ENCODE measurements at places on chromosomes 16 and 17. TPM values are rescaled to one million over a fixed set of nuclear protein-coding genes. Genes with fewer than 3 reads are reported as not detected.
A peak's percentile ranks its signal among the peaks of the same experiment; 100 is the strongest.

DNA sequence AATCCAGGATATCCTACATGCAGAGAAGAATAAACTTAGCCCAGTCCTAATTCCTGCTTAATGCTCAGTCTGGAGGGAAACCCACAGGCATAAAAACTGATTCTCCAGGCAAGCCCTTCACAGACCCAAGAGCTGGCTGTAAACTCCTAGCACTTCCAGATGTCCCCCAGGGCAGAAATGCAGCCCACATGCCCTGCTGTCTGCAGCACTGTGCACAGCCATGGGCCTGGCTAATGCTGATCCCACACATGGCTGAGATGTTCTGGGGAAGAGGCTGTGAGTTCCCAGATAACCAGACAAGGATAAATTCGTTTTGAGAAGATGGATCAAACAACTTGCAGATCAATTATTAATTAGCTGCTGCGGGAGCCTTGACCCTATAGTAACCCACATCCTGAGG, 148.4 kb downstream of the AATF start:
- DNase-seq: no peak

CCL14 gene
- 6.7 TPM for total RNA-seq

GRCh38 chr16:51276336-51276735, 125.3 kb upstream of the SALL1 start:
- DNase-seq: no peak

DNA sequence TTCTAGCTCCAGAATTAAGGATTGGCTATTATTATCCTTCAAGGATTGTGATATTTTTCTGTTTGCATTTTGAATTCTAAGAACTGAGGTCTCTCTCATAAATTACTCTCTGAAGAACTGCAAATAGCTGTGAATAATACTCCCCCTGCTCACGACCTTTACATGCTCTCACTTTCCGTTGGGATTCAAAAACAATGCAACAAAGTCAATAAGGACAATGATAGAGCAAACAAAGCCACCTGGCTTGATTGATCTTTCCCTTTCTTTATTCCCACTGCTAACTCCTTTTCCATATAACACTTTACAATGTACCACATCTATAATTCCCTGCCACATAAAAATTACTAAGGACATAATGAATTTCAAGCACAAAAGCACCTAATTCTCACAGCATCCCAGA, 523.0 kb upstream of the CA10 start:
- DNase-seq: no peak

DNA sequence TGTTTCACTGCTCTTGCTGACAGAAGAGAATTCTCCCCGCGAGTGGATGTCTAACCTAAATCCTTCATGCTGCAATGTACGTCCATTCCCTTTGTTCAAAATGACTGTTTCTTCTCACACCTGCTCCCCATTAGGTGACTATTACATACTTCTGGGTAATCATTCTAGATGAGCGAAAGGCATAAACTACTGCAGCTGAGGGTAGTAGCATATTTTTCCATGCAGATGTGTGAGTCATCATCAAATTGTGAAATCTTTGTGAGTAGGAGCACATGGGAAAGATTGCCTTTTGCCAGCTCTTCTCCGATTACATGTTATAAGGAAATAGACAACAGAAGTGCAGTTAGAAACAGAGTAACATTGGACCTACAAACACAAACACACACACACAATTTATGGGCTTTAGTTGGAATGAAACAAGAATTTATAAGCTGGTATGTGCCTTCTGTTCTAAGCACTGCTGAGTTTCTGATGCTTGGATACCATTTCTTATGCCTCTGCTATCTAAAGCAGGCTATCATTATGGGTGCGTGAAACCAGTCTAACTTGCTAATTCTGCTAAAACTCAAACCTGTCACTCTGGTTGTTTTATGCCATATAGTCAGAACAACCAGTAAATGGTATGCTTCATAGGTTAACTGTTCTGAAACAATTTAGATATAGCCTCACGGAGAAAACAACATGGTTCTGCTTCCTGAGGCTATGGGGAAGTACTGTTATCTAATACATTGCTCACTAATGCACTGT, 346.9 kb upstream of the PSMD7 start:
- no peak for DNase-seq

TSC2 gene
- total RNA-seq: 73.3 TPM

GRCh38 chr17:28982131-28982793, 23.6 kb downstream of the SEZ6 start:
- DNase-seq: no peak

TMEM238L gene
- not detected for total RNA-seq

DNA sequence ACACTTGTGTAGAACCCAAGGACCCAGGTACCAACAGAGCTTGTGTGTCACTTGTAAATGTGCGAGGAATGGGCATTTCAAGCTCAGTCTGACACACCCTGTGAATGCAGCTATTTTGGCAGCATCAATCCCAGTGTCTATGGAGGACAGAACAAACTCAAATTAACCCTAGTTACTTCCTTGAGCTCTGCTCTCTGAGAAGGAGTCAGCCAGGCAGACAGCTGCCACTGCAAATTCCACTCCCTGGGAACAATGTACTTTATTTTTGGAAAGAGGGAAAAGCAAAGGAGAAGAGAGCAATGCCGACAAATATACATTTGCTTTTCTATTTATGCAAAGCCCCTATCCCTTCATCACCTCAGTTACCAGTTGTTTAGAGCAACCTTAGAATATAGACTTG, 48.4 kb upstream of the NOG start:
- no peak for DNase-seq

GRCh38 chr17:68435876-68436842, 21.1 kb downstream of the WIPI1 start:
- peak; percentile 83 for DNase-seq

GRCh38 chr17:67353161-67353560, 13.2 kb downstream of the PSMD12 start:
- DNase-seq: no peak

DRC3 gene
- total RNA-seq: 1.9 TPM

GRCh38 chr17:75218131-75218530, 12.7 kb downstream of the NUP85 start:
- DNase-seq: no peak

RAB11FIP3 gene
- total RNA-seq: 52.2 TPM

CEMP1 gene
- not detected for total RNA-seq

CCL7 gene
- not detected for total RNA-seq

- no peak for DNase-seq
Observed at GRCh38 chr16:24900230-24900629, 54.5 kb downstream of the SLC5A11 start.

GRCh38 chr16:72991211-72991610, 56.7 kb downstream of the ZFHX3 start:
- no peak for DNase-seq

DNA sequence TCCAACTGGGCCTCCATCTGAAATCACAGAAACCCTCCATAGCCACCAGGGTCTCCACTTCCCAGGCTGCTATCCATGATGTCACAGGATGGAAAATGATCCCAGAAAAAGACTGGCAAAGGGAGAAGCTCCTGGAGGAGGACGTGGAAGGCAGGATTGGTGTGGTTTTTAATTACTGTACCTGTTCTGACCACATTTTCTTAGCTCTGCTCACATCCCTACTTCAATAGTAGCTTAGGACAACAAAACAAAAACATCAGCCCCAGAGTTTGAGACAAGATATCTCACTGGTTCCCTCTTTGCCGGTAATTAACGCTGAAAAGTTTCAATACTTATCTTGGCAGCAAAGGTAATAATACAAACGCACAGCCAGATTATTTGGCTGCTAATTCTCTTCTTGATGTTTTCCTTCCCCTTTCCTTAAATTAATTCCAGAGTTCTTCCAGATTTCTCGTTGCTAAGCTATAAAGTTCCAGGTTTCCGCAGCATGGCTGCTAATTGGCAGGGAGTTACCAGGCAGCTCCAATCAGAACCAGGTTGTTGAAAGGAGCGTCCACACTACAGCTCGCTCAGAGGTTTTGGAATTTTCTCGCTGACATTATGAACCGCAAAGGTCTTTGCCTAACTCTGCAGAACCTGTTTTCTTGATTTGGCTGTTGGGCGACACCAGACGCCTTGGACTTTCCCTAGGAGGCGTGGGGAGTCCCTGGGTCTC, 263.4 kb downstream of the MRTFB start:
- DNase-seq: no peak

GRCh38 chr17:33016920-33017319, 25.3 kb downstream of the SPACA3 start:
- DNase-seq: no peak

RHBDL3 gene
- 1.0 TPM for total RNA-seq

DNA sequence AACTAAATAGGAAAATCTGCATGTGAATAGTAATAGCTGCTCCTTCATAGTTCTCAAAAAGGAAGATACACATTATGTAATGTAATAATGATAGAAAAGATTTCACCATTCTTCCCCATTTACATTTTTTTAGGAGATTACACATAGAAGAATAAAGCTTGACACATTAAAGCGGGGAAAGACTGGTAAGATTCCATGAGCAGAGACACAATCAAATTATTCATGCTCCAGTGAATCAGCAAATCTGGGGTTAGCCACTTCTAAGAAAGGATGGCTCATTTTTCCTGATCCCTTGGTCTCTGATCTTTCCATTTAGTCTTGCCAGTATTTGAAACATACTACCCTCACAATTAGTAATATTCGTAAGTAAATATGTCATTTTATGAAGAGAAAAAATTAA, 81.9 kb downstream of the CA4 start:
- no peak for DNase-seq

CSH2 gene
- not detected for total RNA-seq

OR1E1 gene
- not detected for total RNA-seq

ASGR1 gene
- 0.54 TPM for total RNA-seq

GRCh38 chr16:67254801-67255552, 6.2 kb downstream of the SLC9A5 start:
- no peak for DNase-seq

WSCD1 gene
- total RNA-seq: 1.4 TPM

DNA sequence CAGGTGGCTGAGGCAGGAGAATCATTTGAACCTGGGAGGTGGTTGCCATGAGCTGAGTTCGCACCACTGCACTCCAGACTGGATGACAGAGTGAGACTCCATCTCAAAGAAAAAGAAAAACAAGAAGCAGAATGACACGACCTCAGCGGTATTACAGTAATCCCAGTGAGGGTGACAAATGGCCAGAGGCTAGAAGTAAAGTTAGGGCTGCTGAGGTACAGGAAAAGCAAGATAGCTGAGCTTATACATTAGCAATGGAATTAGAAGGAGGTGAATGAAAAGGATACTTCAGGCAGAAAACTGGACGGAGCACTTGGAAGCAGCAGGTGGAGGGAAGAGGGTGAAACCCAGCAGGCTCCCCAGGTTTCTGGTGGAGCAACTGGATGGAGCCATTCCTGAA, 26.1 kb upstream of the AMZ2 start:
- DNase-seq: no peak

Measured in cardiac septum (tissue), 1 donor.